ENCODE measurements at places on chromosomes 12 and 14.

GRCh38 chr12:113766131-113766878 lies 199.8 kb downstream of the RBM19 start:
- no peak for DNase-seq

GRCh38 chr12:115972241-115972640 lies 305.3 kb downstream of the MED13L start:
- DNase-seq = no peak

GRCh38 chr12:86137936-86138335 lies 118.3 kb downstream of the MGAT4C start:
- DNase-seq = no peak

GRCh38 chr14:28254768-28255167 lies 511.8 kb upstream of the FOXG1 start:
- DNase-seq = no peak

DNA sequence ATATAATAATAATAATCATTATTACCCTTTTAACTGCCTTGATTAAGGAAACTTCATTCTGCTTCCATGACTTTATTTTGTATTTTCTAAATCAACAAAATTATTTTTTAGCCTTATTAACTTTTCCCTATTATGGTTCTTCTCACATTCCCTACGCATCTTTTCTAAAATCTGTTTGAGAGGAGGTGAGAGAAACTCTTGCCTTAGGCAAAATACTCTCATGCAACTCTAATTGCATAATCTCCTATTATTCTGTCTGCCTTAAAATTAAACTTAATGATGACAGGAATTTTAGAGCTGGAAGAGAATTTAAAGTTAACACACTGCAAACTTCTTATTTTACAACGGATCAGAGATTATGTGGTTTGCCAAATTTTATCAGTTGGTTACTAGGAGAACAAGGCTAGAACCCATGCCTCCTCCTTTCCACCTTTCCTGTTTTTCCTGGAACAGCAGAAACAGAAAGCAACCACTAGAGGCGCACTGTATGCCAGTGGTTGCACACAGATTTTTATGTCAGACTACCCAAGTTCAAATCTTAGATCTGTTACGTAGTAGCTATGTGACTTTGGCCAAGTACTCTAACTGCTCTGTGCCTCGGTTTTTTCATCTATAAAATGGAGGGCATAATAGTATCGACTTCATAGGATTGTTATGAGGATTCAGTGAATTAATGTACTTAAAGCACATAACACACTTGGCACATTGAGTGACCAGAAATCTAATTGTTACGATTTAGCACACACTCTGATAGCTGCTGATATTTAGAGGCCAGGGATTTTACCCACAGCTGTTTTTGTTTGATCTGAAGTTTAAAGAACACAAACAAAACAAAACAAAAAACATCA lies 4.3 kb upstream of the BRMS1L start:
- peak; percentile 73 for DNase-seq

GRCh38 chr12:101829639-101830366 lies 956 bp downstream of the GNPTAB start:
- DNase-seq = peak; percentile 44

DNA sequence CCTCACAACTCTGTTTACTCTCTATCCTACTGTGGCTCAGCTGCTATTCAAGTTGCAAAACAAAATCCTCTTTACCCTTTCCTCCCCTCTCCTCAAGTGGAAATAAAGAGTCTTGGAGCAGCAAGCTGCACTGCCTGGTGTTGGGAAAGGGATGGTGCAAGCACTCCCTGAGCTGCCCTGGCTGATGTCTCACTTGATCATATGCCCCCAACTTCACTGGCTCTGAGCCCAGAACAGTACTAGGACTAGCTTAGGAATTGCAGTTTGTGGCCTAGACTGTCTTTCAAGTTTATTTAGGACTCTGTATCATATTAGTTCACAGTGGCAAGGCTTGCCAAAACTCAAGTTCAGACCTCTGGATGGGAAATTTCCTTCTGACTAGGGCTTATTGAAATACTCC lies 1683.8 kb upstream of the SEL1L start:
- DNase-seq = no peak

GRCh38 chr14:102541771-102542170 lies 32.2 kb upstream of the ANKRD9 start:
- DNase-seq = no peak

DNA sequence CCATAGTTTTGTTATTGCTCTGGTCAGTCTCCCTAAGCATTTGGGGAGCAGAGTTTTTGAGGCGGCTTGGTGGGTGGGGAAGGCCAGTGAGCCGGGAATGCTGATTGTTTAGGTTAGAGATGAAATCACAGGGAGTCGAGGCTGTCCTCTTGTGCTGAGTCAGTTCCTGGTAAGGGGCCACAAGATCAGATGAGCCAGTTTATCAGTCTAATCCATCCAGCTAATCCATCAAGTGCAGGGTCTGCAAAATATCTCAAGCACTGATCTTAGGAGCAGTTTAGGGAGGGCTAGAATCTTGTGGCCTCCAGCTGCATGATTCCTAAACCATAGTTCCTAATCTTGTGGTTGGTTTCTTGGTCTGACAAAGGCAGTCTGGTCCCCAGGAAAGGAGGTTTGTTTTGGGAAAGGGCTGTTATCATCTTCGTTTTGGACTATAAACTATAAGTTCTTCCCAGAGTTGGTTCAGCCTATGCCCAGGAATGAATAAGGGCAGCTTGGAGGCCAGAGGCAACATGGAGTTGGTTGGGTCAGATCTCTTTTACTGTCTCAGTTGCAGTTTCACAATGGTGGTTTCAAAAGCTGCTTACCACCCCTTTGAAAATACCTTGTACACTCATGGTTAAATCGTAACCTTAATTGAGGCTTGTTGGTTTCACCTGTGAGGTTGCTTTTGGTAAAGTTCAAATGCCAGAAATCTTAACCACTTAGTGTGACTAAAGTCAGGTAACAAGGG lies 33.6 kb upstream of the HIGD1C start:
- no peak for DNase-seq

DNA sequence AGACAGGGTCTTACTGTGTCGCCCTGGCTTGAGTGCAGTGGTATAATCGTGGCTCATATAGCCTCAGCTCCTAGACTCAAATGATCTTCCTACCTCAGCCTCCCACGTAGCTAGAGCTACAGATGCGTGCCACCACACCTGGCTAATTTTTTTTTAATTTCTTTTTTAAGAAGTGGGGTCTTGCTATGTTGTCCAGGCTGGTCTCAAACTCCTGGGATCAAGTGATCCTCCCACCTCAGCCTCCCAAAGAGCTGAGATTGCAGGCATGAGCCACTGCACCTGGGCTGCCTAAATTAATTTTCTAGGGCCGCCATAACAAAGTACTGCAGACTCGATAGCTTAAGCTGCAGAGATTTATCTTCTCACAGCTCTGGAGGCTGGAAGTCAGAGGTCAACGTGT lies 9.1 kb downstream of the LTBR start:
- no peak for DNase-seq

DNA sequence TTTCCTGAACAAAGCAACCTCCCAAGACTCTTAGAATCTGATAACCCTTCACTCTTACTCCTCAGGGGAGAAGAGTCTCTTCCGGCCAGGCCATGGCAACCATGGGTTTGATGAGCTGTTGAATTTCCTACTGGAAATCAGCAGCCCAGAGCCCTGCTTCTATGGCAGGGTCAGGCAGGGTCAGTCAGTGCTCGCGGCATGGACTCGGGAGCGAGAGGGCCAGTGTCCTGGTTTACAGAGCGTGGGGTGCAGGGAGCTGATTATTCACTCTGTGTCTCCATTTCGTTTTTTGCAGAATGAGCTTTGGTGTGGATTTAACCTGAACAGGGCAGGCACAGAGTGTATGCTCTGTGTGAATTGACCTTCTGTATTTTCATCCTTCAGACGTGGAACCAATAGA lies 340.6 kb upstream of the SFSWAP start:
- DNase-seq = no peak

GRCh38 chr12:46963191-46963590 lies 116.2 kb upstream of the PCED1B start:
- DNase-seq = no peak

- DNase-seq = no peak
These were observed 89.0 kb downstream of the C14orf39 start for GRCh38 chr14:60396718-60397343.

- DNase-seq = no peak
These were observed 43.8 kb downstream of the ALDH1L2 start for GRCh38 chr12:105040476-105040875.

DNA sequence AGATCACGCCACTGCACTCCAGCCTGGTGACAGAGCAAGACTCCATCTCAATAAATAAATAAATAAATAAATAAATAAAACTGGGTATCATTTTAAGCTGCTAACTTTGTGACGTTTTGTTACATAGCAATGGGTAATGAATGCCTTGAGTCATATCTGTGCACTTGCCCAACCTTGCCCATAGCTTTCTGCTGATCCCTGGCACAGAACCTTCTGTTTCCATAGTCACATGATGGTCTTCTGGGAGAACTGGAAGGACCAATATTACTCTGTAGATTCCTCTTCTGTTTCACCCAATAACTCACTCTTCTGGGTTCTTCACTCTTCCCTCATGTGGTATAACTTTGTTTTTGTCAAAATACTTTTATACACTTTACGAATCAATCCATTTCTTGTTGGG lies 140.8 kb downstream of the SCARB1 start:
- DNase-seq = no peak

GRCh38 chr14:87052646-87053225 lies 940.2 kb downstream of the GALC start:
- DNase-seq = no peak

GRCh38 chr14:79740066-79740601 lies 471.2 kb downstream of the DIO2 start:
- no peak for DNase-seq

- DNase-seq = no peak
These were observed 19.1 kb upstream of the COL2A1 start for GRCh38 chr12:48023386-48023785.

Data from hematopoietic multipotent progenitor cell treated with erythropoietin and hydrocortisone succinate and interleukin-3 and kit ligand, for 6 days (in vitro differentiated cells).